ENCODE measurements at places on chromosomes 3 and 15.

DNA sequence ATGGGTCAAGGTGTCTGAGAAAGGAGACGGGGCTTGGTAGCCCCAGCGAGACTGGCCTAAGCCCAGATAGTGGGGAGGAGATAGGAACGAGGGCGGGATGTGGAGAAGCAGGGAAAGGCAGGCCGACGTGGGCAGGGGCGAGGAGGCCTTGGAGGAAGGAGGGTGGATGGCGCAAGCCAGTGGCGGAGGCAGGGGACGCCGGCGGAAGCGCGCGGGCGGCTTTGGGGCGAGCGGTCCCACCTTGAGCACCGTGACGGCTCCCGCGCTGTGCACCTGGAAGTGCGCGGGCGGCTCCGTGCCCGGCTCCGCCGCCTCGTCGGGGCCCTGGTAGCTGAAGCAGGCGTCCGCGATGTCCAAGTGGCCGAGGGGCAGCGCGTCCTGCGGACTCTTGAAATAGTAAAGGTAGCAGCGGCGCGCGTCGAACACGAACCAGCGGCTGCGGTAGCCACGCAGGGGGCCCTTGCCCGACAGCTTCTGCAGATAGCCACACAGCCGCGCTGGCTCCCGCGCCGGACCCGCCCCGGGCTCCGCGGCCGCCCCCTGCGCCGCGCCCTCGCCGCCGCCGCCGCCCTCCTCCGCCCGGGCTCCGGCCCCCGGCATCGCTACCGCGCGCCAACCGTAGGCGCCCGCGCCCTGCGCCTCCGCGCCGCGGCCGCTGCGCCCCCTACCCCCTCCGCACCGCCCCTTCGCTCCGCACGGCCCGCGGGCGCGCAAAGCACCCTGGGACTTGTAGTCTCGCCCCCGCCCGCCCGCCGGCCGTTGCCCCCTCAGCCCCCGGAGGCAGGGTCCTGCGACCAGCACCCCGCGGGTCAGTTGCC lies at the start of gene TBC1D2B:
TSS of gene TBC1D2B (minus strand) at position 659 of the 818 bp plus-strand sequence. CDS start at position 600, 59 bp downstream.
- peak; percentile 82 for DNase-seq

GRCh38 chr3:168073842-168074605 lies 21.7 kb downstream of the GOLIM4 start:
- DNase-seq, result no peak

DNA sequence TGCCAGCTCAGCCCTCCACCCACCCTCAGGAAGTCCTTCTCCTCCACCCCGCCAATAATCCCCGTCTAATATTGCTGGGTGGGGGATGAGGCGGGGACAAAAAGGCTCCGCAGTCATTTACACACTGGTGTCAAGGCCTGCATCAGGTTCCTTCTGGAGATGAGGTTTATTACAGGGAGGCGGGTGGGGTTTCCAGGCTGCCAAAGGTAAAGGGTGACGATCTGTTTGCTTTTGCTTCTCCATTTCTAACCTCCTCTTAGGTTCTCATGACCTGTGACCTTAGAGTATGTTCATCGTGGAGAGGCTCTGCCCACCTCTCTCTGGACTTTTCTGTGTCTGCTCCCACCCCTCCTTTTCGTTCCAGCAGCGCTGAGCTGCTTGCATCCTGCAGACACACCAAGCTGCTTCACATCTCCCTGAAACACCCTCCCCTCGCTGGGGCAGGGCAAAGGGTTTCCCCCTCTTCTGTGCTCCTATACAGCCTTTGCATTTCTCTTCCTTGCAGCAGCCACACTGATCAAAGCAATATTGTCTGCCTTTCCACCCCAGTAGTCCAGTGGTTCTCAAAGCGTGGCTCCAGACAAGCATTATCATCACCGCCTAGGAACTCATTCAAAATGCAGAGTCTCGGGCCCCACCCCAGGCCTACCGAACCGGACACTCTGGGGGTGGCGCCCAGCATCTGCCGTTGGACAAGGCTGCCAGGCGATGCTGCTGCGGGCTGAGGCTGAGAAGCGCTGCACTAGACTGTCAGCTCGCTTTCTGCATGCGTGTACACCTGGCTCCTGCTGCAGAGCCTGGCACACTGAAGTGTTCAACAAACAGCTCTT lies 26.6 kb downstream of the CA12 start:
- no peak for DNase-seq

DNA sequence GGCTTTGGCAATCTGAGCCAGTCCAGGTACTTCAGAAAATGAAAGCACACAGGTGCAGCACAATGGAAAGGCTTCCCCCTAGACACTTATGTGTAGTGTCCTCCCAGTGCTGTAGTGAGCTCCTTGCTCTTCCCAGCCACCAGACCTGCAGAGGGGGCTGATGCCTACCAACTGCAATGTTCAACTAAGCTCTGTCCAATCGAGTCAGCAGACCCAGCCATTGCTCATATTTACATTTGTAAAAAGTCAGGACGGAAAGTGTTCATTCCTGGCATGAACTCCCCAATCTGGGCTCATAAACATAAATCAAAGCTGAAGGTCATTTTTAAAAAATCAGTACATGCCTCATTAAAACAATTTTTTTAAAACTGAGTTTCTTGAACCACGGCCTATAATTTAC lies 73.0 kb downstream of the FOXP1 start:
- no peak for DNase-seq

- DNase-seq, result no peak
These were observed 841.9 kb downstream of the CADM2 start for GRCh38 chr3:85800676-85801075.

DNA sequence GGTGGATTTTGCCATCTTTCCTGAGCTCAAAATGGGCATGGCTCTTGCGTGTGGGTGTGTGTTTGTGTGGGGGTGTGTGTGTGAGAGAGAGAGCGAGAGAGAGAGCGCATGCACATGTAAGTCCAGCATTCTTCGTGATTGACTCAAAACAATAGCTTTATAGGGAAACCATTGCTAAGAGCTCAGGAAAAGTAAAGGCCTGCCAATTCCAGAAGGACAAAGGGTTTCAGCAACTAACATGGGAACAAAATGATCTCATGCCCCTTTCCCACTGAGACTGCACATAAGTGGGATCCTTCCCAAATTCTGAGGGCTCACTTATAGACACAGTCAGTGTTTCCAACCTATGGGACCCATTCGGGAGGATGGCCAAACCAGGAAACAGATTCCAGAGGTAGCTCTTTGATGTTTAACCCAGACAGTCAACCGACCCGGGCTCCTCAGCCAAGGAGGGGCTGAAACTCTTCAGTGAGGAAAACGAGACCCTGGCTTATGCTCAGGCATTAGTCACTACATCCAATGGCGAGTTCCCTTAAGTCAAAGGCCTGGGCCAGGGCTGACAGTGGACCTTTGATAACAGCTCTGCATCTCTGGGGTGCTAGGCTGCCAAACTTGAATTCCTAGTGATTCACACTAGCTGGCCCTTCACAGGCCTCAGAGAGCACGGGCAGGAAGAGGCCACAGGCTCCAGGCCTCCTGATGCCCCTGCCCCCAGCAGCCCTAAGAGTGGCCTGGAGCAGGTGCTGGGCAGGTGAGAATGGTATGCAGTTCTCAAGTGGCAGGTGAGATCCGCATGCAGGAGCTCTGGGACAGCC lies 305.0 kb upstream of the C2CD4B start:
- DNase-seq, result no peak

- DNase-seq, result peak; percentile 32
These were observed 5.7 kb downstream of the LYSMD2 start for GRCh38 chr15:51731549-51732267.

- no peak for DNase-seq
These were observed 45.1 kb downstream of the PLXNA1 start for GRCh38 chr3:127027811-127028548.

DNA sequence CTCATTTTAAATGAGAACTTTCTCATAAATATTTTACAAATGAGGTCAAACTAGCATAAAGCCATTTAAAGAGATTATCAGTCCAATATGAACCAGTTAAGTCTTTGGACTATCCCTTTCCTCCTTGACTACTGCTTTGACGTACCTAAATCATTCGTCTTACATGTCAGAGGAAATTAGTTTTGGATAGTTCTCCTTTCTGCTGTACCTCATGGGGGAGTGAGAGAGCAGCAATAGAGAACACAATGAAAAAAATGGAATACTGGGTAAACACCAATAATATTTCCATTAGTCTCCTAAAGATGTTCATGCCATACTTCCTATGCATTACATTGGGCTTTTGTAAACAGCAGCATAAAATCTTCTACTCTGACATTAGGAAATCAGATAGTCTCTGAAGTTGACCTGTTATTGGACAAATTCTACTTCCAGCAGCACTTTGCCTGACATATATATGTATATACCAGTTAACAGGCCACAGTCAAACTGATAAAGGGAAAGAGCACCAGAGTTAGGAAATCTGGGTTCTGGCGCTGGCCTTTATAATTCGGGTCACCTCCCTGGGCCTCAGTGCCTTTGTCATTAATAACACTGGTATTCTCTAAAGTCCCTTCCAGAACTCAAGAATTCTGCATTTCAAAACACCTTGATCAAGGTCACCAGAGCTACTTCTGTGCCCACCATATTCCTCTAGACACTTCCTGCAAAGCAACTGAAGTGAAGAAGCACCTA lies 26.8 kb downstream of the TIMMDC1 start:
- DNase-seq, result no peak

- DNase-seq, result no peak
These were observed 5.6 kb upstream of the MAGEF1 start for GRCh38 chr3:184717399-184717983.

DNA sequence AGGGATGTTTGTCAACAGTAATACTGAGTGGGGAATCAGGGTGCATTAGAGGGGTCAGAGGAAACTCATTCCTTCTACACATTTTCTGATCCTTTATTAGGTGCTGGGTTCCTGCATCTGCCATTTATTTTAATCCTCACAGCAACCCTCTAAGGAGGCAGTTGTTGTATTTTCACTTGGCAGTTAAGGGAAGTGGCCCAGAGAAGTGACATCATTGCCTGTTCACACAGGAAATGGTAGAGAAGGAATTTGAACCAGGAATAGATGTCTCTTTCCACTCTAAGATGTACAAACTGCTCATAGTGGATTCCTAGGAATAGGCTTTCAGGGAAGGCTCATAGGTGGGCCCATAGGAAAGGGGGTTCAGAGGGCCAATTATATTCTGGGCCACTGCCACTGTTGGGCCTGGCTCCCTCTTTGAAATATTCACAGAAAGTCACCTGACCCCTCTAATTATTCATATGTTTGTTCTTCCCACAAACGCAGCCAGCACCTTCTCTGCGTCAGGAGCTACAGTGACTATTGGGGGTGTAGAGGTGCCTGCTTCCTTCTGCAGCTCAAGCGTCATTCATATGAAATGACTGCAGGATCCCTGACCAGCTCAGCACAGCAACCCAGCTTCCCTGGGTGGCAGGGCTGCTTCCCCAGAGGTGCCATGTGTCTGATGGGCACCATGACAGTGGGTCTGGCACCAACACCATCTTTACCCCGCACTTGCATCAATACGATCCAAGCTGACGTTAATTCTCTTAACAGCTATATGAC lies 163.9 kb upstream of the SMAD3 start:
- DNase-seq, result no peak

DNA sequence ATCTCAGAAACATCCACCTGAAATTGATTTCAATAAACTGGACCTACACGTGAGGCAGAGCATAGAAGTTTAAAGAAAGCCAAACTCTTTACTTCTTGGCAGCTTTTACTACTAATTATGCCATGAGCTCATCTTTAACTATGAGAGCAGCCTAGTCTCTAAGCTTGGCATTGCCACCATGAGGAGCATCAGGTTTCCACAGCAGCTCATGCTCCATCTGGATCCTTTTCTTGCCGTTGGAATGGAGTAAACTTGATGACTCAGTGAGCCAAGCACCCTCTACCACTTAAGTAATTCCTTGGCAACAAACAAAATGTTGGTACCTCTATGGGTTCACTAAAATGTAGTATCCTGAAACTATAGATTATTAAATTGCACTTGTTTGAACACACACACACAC lies 583.2 kb downstream of the EPHA3 start:
- DNase-seq, result no peak

DNA sequence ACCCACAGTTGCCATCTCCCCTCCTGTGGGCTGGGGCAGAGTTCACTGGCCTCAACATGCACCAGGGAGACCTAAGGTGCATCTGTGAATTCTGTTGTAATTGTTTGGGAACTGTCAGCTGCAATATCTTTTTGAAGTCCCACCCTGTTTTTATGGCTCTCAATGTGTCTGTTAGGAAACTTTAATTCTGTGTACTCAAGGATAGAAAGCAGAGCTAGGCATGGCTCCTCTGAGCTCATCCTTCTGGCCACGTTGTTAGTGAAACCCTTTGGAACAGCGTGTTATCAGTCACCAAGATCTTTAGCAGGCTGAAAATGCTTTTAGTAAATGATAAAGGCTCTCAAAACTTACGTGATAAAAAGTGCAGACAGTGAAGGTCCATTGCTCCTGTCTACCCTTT lies 33.6 kb upstream of the MTMR10 start:
- no peak for DNase-seq

DNA sequence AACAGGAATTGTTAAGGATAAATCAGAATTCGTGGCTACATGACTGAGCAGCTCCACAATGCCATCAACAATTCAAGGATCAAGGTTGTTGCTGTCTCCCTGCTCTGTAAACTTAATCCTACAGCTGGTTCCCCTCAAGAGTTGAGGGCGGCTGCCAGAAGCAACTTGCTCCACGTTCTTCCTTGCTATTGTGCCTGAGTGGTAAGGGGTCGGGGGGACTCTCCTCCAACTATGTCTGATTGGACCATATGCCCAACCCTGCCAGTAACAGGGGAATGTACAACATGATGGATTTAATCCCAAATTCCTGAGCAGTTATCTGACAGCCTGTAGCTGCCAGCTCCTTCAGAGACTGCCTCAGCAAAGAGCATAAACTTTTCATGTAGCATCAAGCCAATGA lies 37.9 kb upstream of the MECOM start:
- DNase-seq, result no peak

DNA sequence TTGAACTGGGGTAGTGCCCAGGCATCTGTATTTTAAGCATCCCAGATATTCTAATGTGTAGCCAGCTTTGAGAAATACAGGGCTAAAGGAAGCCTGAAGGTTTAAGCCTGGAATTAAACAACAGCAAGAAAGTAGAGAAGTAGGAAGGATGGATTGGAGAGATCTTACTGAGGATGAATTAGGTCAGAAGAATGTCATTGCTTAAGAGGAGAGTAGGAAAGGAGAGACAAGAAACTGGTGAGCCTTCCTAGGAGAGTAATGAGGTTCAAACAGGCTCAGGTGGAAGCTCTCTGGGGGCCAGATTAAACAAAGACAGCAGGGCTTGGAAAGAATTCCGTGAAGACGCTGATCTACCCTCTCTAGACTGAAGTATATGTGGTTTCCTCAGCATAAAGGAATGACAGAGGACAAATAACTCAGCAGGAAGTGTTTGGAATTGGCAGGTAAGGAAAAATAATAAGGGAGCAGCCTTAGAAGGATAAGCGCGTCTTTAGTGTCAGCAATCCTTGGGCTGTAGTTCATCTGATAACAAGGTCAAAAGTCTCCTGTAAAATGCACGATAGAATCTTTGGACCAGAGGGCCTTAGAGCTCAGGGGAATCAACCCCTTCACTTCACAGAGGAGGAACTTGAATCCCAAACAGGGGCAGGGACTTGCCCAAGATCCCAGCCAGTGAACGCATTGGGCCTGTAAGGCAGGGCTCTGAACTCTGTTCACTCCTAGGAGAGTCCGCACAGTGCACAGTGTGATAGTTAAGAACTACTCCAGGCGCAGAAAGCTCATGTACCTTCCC lies 90.9 kb downstream of the TP63 start:
- DNase-seq, result no peak
